CD4-positive, alpha-beta T cell (primary cell): ENCODE measurements at places on chromosomes 16 and 17. TPM values are rescaled to one million over a fixed set of nuclear protein-coding genes. Genes with fewer than 3 reads are reported as not detected.

Gene MYO18A
- 87.0 TPM for total RNA-seq

- DNase-seq = peak; percentile 61
Observed at GRCh38 chr17:28916302-28916934, 13.5 kb upstream of the DHRS13 start.

DNA sequence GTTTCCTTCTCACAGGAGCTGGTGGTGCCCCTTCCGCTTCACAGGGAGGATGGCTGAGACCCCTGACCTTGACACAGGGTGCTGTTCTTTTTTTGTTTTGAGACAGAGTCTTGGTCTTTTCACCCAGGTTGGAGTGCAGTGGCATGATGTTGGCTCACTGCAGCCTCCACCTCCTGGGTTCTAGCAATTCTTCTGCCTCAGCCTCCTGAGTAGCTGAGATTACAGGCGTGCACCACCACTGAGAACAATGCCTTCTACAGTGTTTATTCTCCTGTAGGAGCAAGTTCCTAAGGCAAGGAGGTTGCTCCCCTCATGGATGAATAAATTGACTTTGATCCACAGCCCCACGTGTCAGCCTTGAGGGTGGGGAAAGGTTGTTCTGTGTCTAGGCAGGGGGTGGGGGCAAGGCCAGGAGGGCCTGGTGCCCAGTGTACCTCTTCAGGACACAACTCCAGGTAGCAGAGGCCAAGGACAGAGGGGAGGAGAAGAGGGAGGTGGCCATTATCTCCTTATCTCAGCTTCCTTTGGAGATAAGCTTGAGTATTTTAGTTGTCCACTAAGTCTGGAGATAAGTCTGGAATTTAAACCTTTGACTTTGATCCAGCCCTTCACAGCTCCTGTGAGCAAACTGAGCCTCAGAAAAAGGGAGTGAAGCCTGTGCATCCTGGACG is 159.4 kb downstream of the SEC14L1 start:
- DNase-seq = no peak

DNA sequence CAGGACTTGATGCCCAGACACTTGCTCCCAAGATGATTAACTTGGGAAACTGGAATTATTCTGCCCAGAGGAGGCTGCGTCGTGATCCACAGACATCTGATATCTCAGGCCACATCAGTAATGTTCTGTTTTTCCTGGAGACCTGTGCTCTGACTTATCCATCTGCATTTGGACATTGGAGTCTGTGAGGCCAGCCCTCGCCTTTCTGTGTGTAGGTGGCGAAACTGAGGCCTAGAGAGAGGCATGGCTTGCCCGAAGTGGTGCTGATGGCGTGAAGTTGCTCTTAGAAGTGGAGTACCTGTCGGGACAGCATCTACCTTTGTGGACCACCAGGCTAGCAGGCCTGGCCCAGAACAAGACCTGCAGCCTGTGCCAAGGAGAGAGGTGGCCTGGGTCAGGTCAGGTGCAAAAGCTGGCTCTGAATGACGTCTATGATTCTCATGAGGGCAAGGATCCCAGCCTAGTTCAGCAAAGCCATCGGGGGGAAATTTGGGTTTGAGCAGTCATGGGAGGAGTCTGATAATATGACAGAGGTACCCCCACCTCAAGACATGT is 186.8 kb upstream of the ZNF469 start:
- DNase-seq = no peak

GRCh38 chr16:17283016-17283415 is 187.7 kb downstream of the XYLT1 start:
- DNase-seq = no peak

Gene KRTAP4-6
- not detected for total RNA-seq

- DNase-seq = no peak
Observed at GRCh38 chr17:50268743-50269275, 5.5 kb upstream of the TMEM92 start.

Gene CLEC18A
- 1.3 TPM for total RNA-seq

- DNase-seq = no peak
Observed at GRCh38 chr17:81927152-81927652, 333 bp downstream of the MAFG start.

GRCh38 chr16:75317532-75317931 is 66.1 kb upstream of the BCAR1 start:
- no peak for DNase-seq

DNA sequence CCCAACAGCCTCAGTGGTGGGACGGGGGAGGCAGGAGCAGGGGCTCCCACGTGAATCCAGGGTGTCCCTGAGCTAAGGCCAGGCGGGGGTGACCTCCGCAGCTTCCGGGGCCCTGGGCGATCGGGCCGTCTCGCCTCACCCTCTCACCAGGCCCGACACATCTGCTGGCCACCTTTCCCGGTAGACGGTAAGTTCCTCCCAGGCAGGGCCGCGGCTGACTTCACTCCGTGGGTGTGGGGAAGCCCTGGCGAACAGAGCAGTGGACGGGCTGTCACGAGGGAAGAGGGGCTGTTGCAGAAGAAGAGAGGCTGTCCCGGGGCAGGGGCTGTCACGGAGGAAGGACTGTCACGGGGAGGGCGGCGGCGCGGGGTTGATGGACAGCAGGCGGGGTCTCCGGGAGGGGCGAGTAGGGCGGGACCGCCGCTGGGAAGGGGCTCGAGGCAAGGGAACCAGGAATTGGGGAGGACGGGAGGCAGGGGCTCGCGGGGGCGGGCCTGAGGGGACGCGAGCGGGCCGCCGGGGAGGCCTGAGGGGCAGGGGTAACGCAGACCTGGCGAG is 498 bp downstream of the PKMYT1 start:
- DNase-seq = no peak

DNA sequence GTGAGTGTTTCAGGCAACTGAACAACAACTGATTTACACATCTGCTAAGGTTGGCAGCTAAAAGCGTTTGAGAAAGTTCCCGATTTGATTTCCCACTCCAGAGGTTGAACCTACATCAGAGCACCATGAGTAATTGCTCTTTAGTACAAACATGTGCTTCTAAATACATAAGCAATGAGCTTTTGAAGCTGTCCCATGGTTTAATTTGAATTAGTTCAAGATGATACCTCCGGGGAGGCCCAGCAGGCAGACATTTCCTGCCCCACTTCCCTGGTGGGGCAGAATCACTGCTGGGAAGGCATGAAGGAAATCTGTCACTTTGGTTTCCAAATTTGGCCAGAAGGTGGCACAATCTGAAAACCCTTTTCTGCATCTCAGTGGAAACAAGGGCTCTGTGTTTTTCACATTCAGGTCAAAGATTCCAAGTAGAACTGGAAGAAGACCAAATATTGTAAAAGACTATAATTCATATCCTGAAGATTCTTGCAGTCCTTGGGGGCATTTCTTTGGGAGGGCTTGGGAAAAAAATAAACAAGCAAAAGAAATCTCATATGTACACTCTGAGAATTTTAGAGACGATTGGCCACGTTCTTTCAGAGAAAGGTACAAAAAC is 176.2 kb upstream of the FAM20A start:
- no peak for DNase-seq

Gene TEX19
- not detected for total RNA-seq

Gene TBX21
- total RNA-seq = 12.3 TPM

Gene CLEC19A
- total RNA-seq = not detected

Gene TTYH2
- total RNA-seq = 4.4 TPM

DNA sequence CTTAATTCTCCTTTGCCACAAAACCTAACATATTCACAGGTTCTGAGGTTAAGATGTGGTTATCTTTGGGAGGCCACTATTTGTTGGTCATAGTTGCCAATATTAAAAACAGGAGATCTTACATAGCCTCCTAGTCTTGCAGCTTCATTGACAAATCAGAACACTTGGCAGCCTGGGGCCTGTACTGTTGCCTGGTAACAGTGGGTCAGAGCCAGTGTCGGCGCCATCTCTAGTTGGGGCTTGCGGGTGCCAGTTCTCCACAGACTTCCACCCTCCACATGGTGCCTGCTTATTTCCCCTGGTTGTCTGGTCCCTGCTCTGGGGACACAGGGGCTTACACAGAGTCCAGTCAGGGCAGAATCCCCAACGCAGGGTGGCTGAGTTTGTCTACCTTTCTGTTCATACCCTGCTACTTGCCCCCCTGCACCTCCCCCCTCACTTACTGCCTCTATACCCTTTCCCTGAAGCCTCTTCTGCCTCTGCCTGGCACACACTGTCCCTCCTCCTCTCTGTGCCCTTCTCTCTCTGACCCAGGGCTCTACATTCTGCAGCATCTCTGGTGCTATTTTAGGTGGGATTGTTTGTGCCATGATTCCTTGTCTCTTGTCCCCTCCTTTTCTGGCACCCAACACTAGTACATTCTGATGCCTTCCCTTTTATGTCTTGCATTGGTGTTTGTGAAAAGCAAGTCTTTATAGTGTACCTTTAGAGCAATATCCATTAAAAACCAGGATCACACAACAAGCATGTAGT is 13.4 kb downstream of the EPN2 start:
- DNase-seq = no peak

Gene GJD3
- total RNA-seq = not detected

Gene ADAMTS18
- total RNA-seq = not detected

DNA sequence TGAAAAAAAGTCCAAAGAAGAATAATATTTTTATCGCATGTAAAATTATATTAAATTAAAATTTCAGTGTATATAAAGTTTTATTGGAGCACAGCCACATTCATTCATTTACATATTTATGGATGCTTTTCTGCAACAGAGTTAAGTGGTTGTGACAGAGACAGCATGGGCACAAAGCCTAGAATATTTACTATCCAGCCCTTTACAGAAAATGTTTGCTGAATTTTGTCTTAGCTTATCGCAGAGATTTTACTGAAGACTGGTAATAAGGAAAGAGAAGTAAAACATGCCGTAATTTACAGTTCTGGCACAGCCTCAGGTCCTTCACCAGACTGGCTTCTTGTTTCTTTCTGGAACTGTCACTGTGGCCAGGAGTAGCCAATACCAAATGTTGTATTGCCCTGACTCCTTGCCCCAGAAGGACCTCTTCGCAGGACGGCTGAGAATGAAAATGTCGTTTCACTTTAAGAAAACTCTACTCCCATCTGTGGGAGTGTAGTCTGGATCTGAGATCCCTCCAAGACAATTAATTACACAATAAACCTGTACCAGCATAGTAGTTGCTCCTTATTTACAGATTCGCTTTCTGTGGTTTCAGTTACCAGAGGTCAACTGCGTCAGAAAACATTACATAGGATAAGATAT is 94.9 kb upstream of the GOT2 start:
- DNase-seq = no peak

GRCh38 chr16:1098266-1098991 is 2.4 kb upstream of the C1QTNF8 start:
- no peak for DNase-seq
